ENCODE measurements at places on chromosomes 11 and 22.

DNA sequence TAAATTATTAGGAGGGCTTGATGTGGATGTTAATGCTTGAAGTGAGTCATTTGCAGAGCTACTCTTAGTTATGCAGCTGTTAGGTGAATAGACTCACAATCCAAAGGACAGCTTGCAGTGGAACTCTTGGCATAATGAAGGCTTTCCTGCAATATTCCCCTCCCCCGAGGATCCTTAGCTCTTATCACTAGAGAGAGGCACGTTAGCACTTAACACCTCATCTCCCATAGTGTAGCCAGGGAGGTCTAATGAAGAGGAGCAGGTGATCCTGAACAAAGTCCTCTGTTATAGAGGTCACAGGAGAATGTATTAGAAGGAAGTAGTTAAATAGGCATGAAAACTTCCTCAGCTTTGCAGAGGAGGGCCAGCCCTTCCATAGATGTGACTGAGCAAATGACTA, 919.2 kb upstream of the FAT3 start:
- DNase-seq, result no peak

DNA sequence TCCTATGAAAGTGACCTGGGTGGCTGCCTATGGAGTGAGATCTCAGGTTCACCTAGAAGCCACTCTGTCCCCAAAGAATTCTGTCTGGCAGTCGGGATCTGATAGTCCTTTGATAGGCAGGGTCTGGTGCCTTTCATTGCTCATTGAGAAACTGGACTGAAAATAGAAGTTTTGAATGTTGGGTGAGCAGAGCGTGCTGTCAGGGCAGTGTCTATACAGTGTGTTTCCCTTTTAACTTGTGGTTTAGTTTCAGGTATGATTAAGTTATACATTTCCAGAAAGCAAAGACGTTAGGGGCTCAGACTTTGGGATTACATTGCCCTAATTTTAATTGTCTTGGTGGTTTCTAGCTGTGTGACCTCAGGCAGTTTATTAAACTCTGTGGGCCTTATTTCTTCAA, 111.3 kb upstream of the PAX6 start:
- no peak for DNase-seq

- no peak for DNase-seq
These were observed 1604.0 kb downstream of the FAM181B start for GRCh38 chr11:81129618-81130017.

DNA sequence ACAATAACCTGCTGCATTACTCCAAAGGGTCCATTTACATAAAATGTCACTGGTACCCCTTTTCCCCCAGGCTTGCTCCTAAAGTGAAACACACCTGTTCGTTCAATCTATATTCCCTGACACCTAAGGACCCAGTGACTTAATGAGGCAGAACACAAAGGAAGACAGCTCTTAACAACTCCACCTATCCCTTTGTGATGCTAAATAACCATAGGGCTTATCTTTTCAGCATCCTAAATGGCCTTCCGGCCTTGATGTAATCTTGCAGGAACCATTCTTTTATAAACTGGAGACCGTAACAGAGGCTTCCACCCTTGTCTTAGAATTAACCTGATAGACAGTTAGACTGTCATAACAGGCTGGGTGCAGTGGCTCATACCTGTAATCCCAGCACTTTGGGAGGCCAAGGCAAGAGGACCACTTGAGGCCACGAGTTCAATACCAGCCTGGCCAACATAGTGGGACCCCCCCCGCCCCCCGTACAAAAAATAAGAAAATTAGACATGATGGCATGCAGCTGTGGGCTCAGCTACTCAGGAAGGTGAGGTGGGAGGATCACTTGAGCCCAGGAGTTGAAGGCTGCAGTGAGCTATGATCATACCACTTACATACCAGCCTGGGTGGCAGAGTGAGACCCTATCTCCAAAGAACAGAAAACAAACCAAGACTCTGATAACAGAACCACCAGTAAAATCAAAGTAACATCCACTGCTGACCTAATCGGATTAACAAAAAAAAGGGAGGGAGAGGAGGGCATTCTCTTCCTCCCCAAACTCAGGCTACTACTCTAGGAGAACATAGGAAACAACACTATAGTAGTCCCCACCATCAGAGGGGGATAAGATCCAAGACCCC, 5.1 kb downstream of the CHEK2 start:
- no peak for DNase-seq

DNA sequence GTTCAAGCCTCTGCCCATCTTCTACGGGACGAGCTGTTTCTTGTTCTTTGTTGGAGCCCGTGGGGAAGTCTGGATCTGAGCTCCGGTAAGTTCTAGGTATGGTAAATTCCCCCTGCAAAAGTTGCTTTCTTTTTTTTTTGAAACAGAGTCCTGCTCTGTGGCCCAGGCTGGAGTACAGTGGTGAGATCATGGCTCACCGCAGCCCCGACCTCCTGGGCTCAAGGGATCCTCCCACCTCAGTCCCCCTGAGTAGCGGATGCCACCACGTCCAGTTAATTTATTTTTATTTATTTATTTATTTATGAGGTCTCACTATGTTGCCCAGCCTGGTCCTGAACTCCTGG, 35.5 kb upstream of the MOB2 start:
- no peak for DNase-seq

- no peak for DNase-seq
These were observed 34.3 kb upstream of the NFRKB start for GRCh38 chr11:129929721-129930120.

DNA sequence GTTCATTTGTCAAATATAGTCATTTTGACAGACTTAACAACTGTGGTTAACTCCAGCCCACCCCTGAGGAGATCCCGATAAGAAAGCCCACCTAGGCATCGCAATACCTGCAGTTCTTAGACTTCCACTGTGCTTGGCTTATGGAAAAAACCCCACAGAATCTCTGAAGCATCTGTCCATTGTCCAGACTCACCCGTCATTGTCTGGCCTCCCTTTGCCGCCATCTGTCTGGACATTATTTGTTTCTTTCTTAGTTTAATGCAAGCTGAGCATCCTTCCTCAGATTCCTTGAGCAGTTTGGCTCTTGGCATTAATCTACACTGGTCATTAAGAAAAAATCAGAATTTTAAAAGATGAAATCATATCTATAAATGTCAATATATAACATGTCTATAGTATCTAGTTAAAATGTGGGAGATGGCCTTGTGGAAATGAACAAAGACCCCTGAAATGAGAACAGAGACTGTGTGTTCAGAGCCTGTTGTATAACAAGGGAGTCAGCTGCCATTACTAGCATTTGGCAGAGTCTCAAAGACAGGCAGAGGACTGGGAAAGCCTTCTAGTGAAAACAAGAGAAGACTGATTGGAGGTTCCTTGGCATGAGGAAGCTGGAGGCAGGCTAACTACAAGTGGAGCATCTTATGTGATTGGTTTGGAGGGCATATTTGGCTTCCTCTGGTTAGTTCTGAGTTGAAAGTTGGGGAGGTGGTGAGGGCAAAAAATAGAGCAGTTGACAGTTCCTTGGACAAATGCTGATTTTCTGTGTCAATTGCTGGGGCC, 80.4 kb downstream of the SPON1 start:
- DNase-seq, result no peak

DNA sequence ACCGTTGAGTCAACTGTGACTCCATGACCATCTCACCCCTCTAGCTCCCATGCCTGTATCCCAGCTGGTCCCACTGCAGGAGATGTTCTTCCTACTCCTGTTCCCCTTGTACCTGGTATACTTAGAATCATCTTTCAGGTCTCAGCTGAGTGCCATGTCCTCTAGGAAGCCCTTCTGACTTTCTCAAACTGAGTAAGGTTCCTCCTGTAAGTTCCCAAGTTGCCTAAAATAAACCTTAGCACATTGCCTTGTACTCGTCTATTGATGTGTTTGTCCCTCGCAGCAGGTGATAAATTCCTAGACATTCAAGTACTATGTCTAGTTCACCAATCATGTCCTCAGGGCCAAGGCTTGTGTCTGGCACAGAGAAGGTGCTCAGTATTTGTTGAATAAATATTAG, 18.4 kb upstream of the ASCC2 start:
- no peak for DNase-seq

GRCh38 chr11:7630002-7630401, 43.3 kb downstream of the CYB5R2 start:
- no peak for DNase-seq

DNA sequence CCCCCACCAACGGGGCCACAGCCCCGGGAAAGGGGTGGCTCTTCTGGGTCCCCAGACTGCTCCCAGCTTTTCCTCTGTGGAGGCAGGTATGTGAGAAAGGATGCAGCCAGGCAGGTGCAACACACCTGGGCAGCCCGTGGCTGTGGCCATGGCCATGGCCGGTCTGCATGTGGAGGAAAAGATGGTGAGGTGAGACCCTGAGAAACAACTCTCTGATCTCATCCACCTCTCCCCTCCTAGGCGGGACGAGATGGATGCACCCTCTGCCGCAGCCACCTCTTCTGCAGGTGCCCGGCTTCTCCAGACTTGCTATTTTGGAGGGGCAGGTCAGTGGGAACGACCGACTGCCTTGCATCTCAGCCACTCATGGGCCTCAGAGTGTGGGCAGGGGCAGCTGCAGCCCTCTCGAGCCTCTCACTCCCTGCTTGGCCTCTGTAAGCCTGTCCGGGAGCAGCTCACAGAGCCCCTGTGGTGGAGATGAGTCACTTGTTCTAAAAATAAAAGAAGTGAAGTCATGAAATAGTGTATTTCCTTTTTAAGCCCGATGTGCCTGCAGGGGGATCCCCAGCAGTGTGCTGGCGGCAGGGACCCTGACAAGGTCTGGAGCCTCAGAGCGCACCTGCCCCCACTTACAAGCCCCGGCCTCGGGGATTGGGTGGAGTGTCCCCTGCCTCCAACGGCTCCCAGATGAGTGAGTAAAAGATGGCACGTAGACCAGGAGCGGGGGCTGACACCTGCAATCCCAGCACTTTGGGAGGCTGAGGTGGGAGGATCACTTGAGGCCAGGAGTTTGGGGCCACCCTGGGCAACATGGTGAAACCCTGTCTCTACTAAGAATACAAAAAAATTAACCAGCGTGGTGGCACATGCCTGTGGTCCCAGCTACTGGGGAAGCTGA, 10.7 kb downstream of the SMIM38 start:
- peak; percentile 66 for DNase-seq

- DNase-seq, result no peak
These were observed 128.0 kb downstream of the RBFOX2 start for GRCh38 chr22:35900483-35901168.

DNA sequence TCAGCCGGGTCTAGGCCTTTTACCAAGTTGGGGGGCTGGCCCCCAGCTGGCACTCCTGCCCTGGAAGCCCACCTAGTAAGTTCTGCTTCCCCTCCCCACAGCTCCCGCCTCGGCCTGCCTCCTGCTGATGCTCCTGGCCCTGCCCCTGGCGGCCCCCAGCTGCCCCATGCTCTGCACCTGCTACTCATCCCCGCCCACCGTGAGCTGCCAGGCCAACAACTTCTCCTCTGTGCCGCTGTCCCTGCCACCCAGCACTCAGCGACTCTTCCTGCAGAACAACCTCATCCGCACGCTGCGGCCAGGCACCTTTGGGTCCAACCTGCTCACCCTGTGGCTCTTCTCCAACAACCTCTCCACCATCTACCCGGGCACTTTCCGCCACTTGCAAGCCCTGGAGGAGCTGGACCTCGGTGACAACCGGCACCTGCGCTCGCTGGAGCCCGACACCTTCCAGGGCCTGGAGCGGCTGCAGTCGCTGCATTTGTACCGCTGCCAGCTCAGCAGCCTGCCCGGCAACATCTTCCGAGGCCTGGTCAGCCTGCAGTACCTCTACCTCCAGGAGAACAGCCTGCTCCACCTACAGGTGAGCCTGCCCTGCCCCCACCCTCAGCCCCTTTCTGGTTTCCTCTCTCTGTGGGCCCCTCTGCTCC, 7.3 kb downstream of the RTN4RL2 start:
- DNase-seq, result no peak

DNA sequence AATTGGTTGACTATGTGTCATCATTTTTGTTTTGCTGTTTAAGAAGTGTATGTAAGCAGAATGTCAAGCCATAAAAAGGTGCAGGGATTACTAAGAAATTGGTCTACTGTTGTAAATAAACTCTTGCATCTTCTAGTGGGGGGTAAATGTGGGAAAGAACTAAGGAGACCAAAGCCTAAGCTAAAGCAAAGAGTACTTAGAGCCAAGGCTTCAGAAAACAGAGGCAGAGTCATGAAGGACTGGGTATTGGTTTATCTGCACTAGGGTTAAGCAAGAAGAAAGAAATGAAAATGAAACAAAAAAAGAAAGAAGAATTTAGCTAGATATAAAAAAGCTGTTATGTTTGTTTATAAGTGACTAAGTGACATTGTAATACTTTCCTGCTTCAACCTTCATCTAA, 628.1 kb downstream of the METTL15 start:
- no peak for DNase-seq

DNA sequence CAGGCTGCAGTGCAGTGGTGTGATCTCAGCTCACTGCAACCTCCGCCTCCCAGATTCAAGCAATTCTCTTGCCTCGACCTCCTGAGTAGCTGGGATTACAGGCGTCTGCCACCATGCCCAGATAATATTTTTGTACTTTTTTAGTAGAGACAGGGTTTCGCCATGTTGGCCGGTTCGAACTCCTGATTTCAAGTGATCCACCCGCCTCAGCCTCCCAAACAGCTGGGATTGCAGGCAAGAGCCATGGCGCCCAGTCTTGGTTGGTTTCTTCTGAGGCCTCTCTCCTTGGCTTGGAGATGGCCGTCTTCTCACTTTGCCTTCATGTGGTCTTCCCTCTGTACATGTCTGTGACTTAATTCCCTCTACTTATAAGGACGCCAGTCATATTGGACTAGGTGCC, 254.6 kb downstream of the BUD13 start:
- no peak for DNase-seq
